ENCODE measurements at places on chromosomes 5 and 9. TPM values are rescaled to one million over a fixed set of nuclear protein-coding genes. Genes with fewer than 3 reads are reported as not detected.

Gene BTNL8
- 0.75 TPM for total RNA-seq

Gene STK32A
- total RNA-seq, result not detected

Gene MARCHF11
- total RNA-seq, result not detected

Gene SHISAL2B
- not detected for total RNA-seq

Gene KLHL3
- 14.0 TPM for total RNA-seq

Gene FGD3
- total RNA-seq, result 204 TPM

Gene CDO1
- total RNA-seq, result not detected

Gene NTRK2
- total RNA-seq, result not detected

Gene CERCAM
- 29.6 TPM for total RNA-seq

Gene ADAMTSL1
- total RNA-seq, result not detected

Gene NAIF1
- total RNA-seq, result 12.1 TPM

Gene PFN3
- not detected for total RNA-seq

Gene N4BP3
- 5.6 TPM for total RNA-seq

- no peak overlapping the region for H3K4me3 ChIP-seq
- no peaks in the 10 kb centered on the region for H3K4me1 ChIP-seq
Observed at GRCh38 chr5:31221001-31221400, 27.5 kb downstream of the CDH6 start.

GRCh38 chr9:78298046-78298765 lies 1.3 kb downstream of the PSAT1 start:
- H3K36me3 ChIP-seq, result no peaks in the 10 kb centered on the region
- peaks cover 25% of the 10 kb centered on the region for H3K4me1 ChIP-seq
- peaks cover 11% of the 10 kb centered on the region for H3K27me3 ChIP-seq

GRCh38 chr5:90549729-90550275 lies 8.8 kb upstream of the ADGRV1 start:
- no peaks in the 10 kb centered on the region for H3K4me1 ChIP-seq
- no peak for DNase-seq
- no peak overlapping the region for H3K27ac ChIP-seq
- no peak overlapping the region for H3K4me3 ChIP-seq

DNA sequence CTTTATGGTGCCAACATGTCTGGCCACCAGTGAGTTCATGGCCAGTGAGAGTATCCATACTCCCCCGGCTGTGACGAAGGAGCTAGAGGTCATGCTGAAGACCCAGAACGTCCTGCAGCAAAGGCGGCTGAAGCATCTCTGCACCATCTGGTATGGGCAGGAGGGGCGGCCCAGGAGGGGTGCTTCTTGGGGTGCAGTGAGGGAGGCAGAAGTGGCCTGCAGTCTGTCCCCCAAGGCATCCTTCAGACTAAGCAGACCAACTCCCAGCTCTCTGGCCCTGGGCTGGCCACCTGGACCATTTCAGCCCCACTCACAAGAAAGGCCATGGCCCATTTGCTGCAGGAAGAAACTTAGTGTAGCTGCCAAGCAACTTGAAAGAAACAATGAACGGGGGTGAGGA lies 11.0 kb downstream of the CCDC180 start:
- no peak overlapping the region for H3K4me3 ChIP-seq
- no peak overlapping the region for H3K27ac ChIP-seq
- peaks cover 26% of the 10 kb centered on the region for H3K36me3 ChIP-seq
- H3K4me1 ChIP-seq, result peaks cover 7% of the 10 kb centered on the region
- DNase-seq, result no peak

DNA sequence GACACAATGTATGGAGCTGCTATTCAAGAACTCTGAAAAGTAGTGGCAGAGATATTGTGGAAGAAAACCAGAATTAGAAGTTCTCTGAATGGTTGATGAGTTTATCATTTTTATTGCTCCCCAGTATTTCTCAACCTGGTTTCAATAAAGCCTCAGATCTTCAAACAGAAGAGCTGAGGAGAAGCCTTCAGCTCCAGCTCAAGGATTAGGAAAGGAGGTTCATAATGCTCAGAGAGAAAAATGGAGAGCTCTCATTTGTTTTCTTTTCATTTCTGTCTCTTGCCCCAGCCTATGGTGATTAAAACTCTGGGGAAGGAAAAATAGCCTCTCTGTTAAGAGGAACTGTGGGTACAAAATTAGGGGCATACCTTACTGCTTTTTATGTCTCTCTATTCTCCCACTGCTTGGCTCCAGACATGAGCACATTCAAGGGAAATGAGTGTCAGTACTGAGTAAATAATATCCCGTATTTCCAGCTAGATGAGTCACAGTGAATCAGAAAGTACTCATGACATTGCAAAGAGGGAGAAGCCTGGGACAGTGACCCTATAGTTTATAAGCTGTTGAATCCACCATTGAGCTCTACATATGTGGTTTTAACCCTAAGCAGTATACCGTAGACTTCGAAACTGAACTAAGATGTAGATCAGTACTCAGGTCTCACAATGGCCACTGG lies 138.1 kb downstream of the EMB start:
- no peak overlapping the region for H3K4me3 ChIP-seq
- no peak for DNase-seq
- H3K4me1 ChIP-seq, result no peaks in the 10 kb centered on the region
- no peaks in the 10 kb centered on the region for H3K27me3 ChIP-seq
- H3K27ac ChIP-seq, result no peak overlapping the region
- H3K36me3 ChIP-seq, result no peaks in the 10 kb centered on the region

DNA sequence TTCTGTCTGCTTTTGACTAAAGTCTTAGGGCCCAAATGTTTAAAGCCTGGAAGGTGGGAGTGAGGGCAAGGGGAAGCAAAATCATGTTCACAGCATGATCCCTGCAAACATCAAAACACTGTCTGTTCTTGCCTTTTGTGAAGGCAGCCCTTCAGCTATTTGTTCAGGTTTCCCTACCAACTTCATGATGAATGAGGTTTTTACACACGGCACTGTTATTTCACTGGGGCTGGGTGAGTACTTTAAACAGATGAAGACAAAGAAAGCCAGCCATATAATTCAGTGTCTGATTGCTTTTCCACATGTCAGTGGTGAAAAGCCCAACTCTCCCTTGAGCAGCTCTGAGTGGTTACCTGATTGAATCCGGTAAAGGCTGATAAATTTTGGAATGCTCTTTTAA lies 224.7 kb upstream of the GRAMD2B start:
- H3K27me3 ChIP-seq, result no peaks in the 10 kb centered on the region
- H3K4me3 ChIP-seq, result no peak overlapping the region
- H3K4me1 ChIP-seq, result no peaks in the 10 kb centered on the region
- DNase-seq, result no peak

DNA sequence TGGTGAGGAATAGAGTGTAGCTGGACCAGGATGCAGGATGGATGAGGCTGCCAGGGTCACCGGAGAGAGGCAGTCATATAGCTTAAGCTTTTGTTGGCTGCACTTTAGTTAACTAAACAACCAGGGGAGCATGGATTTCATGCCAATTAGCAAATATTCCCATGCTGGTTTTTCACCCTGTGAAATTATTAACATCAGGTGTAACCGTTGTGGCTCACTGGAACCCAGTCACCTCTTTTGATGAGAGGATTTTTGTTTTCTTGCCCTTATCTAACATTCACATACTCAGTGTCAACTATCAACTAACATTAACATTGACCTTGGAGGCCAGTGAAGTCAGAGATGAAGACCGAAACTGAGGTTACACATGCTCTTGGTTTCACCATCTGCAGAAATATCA lies 97.2 kb upstream of the BASP1 start:
- H3K36me3 ChIP-seq, result no peaks in the 10 kb centered on the region
- H3K4me3 ChIP-seq, result no peak overlapping the region
- no peak for DNase-seq
- H3K4me1 ChIP-seq, result no peaks in the 10 kb centered on the region
- no peak overlapping the region for H3K27ac ChIP-seq
- no peaks in the 10 kb centered on the region for H3K27me3 ChIP-seq

GRCh38 chr5:157362982-157363381 lies 97.0 kb upstream of the NIPAL4 start:
- no peaks in the 10 kb centered on the region for H3K27me3 ChIP-seq
- no peaks in the 10 kb centered on the region for H3K4me1 ChIP-seq
- DNase-seq, result no peak
- H3K36me3 ChIP-seq, result peaks cover 91% of the 10 kb centered on the region
- H3K4me3 ChIP-seq, result no peak overlapping the region

DNA sequence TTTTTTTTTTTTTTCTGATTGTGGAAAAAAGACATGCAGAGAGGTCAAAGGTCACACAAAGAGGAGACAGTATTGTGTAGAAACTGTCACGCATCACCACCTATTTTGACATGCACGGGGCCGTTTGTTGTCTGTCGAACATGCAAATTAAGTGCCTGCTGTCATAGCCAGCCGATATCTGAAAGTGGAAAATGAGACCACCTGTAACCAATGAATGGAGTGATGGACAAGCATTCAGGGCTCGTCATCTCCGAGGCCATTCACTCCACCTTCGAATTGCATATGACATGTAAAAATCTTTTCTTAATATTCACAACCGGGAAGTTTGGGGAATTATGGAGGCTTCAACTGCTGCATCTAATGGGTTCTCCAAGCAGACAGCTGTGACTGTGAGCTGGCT lies 512.2 kb upstream of the ADAMTS16 start:
- no peak overlapping the region for H3K27ac ChIP-seq
- H3K4me3 ChIP-seq, result no peak overlapping the region
- no peaks in the 10 kb centered on the region for H3K27me3 ChIP-seq

GRCh38 chr5:66340786-66341185 lies 196.7 kb downstream of the SREK1 start:
- no peak for DNase-seq
- H3K36me3 ChIP-seq, result no peaks in the 10 kb centered on the region
- H3K4me3 ChIP-seq, result no peak overlapping the region
- no peaks in the 10 kb centered on the region for H3K4me1 ChIP-seq

GRCh38 chr9:81826517-81826906 lies 101.7 kb upstream of the SPATA31D4 start:
- H3K4me1 ChIP-seq, result peaks cover 8% of the 10 kb centered on the region
- no peak overlapping the region for H3K27ac ChIP-seq
- no peaks in the 10 kb centered on the region for H3K27me3 ChIP-seq

DNA sequence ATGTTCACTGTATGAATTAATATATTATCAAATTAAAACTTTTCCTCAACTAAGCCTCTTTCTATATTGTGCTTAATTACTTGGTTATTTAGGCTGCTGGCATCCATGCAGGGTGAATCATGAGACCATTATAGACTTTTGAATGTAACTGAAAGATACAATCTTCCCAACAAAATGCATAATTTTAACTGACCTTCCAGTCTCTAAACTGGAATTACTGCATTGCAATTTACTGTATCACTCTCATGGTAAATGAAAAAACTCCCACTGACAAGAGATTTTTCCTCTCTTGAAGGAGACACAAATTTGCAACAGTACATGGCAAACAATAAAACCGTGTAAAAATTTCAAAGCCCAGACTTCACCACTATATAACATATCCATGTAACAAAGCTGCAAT lies 349.5 kb downstream of the DRD1 start:
- no peak for DNase-seq
- H3K27me3 ChIP-seq, result no peaks in the 10 kb centered on the region
- no peaks in the 10 kb centered on the region for H3K36me3 ChIP-seq
- no peaks in the 10 kb centered on the region for H3K4me1 ChIP-seq
- H3K4me3 ChIP-seq, result no peak overlapping the region

DNA sequence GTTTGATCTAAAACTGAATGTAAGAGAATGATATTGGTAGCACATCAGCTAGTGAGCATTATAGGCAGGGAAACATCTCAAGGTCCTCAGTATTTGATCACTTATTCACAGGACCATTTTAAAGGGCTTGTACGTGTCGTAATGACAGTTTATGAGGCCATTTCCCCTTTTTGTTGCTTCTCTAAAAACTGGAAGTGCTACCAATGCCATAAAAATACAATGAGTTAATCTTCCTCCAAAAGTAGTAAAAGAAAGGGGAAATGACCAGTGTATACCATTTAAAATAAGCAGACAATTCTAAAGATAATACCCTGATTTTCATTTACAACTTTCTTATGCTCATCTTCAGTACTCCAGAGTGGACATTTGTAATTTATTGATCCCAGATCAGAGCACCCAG lies 285.8 kb upstream of the PCSK5 start:
- H3K4me1 ChIP-seq, result peaks cover 2% of the 10 kb centered on the region
- DNase-seq, result no peak
- no peaks in the 10 kb centered on the region for H3K36me3 ChIP-seq
- H3K27me3 ChIP-seq, result no peaks in the 10 kb centered on the region

DNA sequence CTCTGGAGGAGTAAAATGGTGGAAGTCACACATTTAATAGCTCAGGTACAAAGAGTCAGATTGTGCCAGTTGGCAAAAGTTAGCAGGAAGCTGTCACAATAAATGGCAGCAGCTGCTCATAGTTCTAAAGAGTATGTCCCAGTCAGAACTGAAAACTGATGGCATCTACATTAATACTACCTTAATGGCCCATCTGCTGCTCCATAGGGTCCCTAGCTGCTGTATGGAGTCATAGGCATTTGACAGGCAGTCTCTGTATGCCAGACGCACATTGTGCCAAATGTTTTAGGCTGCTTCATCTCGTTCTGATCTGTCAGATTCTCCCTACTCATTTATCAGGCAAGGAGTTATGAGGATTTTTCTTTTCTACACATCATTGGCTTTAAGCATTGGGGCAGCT lies 515.8 kb upstream of the ARRDC3 start:
- no peak overlapping the region for H3K27ac ChIP-seq
- no peaks in the 10 kb centered on the region for H3K36me3 ChIP-seq
- no peaks in the 10 kb centered on the region for H3K4me1 ChIP-seq
- no peak for DNase-seq
- no peaks in the 10 kb centered on the region for H3K27me3 ChIP-seq

- no peaks in the 10 kb centered on the region for H3K36me3 ChIP-seq
- H3K27me3 ChIP-seq, result peaks cover 9% of the 10 kb centered on the region
- peaks cover 35% of the 10 kb centered on the region for H3K4me1 ChIP-seq
- no peak for DNase-seq
- no peak overlapping the region for H3K4me3 ChIP-seq
Observed at GRCh38 chr9:113687107-113687679, 188.9 kb upstream of the ZNF618 start.

- no peak for DNase-seq
- peaks cover 20% of the 10 kb centered on the region for H3K36me3 ChIP-seq
- H3K4me3 ChIP-seq, result no peak overlapping the region
- no peaks in the 10 kb centered on the region for H3K4me1 ChIP-seq
Observed at GRCh38 chr5:68303754-68304420, 88.3 kb downstream of the PIK3R1 start.

GRCh38 chr5:170493028-170493820 lies 10.6 kb upstream of the KCNIP1 start:
- no peaks in the 10 kb centered on the region for H3K36me3 ChIP-seq
- H3K27me3 ChIP-seq, result no peaks in the 10 kb centered on the region
- H3K27ac ChIP-seq, result no peak overlapping the region

GRCh38 chr5:155616779-155617392 lies 603.3 kb downstream of the KIF4B start:
- no peak overlapping the region for H3K27ac ChIP-seq
- H3K36me3 ChIP-seq, result no peaks in the 10 kb centered on the region
- peak; percentile 59 for DNase-seq
- no peak overlapping the region for H3K4me3 ChIP-seq
- H3K4me1 ChIP-seq, result no peaks in the 10 kb centered on the region
- no peaks in the 10 kb centered on the region for H3K27me3 ChIP-seq

- H3K27me3 ChIP-seq, result no peaks in the 10 kb centered on the region
- no peak for DNase-seq
- H3K36me3 ChIP-seq, result no peaks in the 10 kb centered on the region
- H3K4me3 ChIP-seq, result no peak overlapping the region
- no peak overlapping the region for H3K27ac ChIP-seq
Observed at GRCh38 chr9:106051545-106051944, 357.2 kb downstream of the TMEM38B start.
